ENCODE measurements at places on chromosomes 11 and 22. TPM values are rescaled to one million over a fixed set of nuclear protein-coding genes. Genes with fewer than 3 reads are reported as not detected.
A peak's percentile ranks its signal among the peaks of the same experiment; 100 is the strongest.

UFD1 gene
- 55.2 TPM for total RNA-seq

CRACR2B gene
- 0.38 TPM for total RNA-seq

GTSE1 gene
- total RNA-seq: 6.1 TPM

PLA2G3 gene
- not detected for total RNA-seq

DNA sequence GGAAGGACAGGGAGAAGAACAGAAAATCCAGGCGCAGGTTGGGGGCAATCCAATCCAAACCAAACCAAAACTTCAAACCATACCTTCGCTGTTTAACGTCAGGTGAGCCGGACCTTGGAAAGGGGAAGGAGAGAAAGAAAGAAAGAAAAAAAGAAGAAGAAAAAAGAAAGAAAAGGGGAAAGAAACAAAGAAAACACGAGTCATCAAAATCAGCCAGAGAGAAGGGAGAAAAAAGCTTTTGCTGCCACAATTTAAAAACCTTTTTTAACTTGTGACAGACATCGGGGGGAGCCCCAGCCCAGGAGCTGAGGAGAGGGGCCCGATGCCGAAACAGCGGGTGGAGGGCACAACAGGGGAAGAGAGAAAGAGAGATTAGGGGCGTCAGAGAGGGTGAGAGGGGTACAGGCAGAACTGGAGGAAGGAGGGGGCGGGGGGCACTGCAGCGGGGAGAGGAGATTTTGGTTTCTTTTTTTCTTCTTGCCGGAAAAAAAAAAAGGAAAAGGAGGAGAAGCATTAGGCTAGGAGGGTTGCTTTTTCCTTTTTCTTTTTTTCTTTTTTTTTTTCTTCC is 30.1 kb downstream of the NRXN2 start:
- DNase-seq: no peak

- no peak for DNase-seq
Measured at GRCh38 chr11:123052901-123053721, 8.8 kb downstream of the HSPA8 start.

- DNase-seq: peak; percentile 57
Measured at GRCh38 chr11:9765320-9766101, 101.6 kb downstream of the SWAP70 start.

DNA sequence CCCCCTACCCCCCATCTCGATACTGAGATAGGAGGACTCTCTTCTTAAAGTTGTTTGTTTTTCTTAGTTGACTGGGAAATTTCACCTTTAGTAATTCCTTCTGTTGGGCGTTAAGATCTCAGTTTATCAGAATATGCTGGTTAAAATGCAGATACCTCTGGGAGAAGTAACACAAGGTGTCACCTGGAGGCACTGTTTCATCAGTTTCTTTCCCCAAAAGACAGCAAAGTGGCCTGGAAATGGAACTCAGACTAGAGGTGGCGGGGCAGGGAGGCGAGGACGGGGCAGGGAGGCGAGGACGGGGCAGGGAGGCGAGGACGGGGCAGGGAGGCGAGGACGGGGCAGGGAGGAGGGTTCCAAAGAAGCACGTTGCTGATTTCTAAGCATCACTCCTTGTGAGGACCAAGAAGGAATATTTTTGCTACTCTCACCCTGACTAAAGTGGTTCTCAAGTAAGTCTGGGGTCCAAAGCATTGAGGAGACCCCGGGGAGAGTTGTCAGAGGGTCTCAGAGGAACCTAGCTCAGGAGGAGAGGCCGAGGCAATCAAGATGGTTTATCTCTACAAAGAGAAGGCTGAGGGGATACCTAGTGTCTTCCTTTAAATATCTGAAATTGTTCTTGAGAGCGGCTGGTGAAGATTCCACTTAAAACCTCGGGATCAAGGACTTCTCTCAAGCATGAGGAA is 147.0 kb upstream of the B3GAT1 start:
- DNase-seq: no peak

DNA sequence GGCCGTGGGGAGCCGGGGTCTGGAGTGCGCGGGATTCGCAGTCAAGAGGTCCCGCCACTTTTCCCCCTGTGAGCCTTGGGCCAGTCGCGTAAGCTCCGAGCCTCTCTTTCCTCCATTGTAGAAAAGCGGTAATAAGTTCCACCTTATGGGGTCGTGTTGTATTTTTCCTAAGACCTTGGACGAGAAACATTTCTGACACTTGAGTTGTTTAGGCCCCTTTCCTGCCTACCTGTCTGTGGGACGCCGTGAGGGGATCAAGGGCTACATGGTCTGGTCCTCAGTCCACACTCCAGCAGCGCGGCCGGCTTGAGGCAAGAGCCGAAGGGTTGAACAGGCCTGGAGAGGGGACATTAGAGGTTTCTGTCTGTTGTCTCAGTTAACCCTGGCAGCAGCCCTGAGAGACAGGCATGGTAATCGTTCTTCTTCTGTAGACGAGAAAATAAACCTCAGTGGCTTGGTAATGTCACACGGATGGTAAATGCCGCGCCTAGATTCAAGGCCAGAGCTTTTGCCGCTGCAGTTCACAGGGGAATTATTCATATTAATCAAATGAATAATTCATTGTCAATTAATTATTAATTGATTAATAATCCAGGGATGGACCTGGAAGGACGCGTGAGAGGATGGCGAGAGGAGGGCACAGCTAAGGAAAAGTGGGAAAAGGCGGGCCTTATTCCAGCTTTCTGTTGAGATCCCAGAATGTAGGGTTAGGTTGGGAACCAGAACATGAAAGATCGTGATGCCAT is 545 bp downstream of the FEN1 start:
- DNase-seq: peak; percentile 32

DNA sequence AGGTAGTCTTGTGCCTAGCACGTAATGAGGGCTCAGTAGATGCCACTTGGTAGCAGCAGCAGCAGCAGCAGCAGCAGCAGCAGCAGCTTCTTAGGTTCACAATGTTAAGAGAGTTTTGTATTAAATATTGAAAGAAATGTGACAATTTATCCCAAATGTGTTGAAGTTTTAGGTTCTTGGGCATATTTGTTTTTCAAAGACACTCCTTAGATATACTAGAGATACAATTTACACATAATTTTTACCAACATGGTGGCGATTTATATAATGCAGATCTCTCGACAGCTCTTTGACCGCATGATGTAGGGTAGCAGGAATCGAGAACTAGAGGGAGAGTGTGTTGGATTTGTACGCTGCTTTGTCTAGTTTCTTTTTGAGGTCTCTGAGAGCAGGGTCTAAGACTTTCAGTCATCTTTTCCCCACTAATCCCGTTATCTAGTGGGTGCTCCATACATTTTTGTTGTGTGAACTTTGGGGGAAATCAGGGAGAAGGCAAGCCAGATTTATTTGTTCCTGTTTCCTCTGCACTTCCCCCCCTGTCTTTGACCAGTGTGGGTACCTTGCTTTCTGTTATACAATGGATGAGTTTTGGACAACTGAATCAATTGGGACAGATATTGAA is 1.4 kb downstream of the FDX1 start:
- peak; percentile 32 for DNase-seq

All from GM23248 (cell line).